ENCODE measurements at places on chromosomes 11 and 22.

DNA sequence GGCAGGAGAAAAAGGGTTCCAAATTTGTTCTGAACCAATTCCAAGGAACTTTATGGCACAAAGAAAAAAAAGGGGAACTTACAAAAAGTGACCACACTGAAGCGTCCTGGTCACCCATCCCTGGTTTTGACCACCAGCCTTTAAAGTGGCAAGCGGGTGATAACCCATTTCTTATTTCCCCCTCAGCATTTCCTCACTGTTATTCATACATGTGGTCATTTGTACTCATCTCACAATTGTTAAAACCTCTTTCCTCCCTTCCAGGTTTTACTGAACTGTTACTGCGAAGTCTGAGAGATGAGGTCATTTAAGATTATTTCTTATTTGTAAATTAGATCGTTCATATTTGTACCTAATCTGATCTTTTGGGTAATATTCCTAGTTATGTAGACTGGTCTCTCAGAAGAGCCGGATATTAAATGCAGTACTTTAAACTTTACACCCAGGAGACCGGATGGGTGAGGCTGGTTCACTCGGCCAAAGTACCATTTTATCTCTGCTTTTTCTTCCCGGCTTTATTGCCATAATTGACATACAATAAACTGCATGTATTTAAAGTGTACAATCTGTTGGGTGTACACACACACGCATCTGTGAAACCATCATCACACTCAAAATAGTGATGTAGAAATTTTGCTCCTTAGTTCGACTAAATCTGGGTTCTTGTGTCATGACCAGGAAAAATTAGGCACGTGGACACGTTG, 47.0 kb downstream of the CDPF1 start:
- DNase-seq: no peak

DNA sequence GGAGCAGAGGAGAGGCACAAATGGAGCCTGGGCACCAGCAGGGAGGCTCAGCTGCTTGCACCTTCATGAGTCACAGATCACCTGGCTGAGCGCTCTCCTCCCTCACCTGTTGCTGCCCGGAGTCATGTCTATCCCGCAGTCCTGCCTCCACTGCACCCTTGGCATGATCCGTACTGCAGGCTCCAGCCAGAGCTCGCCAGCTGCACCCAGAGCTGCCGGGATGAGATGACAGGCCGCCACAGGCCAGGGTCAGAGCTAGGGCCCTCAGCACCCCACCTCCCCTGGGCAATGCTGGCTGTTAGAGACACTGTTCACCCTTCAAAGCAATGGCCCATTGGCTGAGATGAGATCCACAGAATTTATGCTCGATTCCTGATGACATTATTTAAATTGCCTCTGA, 702.8 kb downstream of the TBC1D22A start:
- DNase-seq: no peak

DNA sequence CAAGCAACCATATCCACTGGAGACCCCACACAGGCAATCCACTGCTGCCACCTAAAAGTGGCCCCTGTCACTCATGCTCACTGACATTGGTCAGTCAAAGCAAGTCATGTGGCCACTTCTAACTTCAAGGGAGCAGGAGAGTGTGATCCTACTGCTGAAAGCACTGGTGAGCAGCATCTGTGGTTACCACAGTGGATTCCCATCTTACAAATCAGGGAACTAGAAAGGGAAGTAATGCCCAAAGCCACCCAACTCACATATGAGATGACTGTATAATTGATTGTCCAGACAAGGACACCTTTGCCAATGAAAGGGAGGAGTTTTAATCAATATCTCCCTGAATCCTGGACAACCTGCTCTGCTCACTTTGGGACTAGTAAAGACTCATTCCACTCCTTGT, 17.7 kb downstream of the RCN1 start:
- no peak for DNase-seq

GRCh38 chr11:104531075-104531474, 367.1 kb upstream of the PDGFD start:
- no peak for DNase-seq

- DNase-seq: no peak
These were observed 5.8 kb downstream of the PITPNB start for GRCh38 chr22:27913162-27913741.

- DNase-seq: no peak
These were observed at the start of gene APOL4 for GRCh38 chr22:36201630-36202319. Gene APOL4 (minus strand): TSS chr22:36201809. CDS start chr22:36201734, 75 bp downstream.

- no peak for DNase-seq
These were observed 231.5 kb downstream of the NXPE2 start for GRCh38 chr11:114909866-114910265.

GRCh38 chr11:119472186-119472855, 49.3 kb upstream of the THY1 start:
- no peak for DNase-seq

DNA sequence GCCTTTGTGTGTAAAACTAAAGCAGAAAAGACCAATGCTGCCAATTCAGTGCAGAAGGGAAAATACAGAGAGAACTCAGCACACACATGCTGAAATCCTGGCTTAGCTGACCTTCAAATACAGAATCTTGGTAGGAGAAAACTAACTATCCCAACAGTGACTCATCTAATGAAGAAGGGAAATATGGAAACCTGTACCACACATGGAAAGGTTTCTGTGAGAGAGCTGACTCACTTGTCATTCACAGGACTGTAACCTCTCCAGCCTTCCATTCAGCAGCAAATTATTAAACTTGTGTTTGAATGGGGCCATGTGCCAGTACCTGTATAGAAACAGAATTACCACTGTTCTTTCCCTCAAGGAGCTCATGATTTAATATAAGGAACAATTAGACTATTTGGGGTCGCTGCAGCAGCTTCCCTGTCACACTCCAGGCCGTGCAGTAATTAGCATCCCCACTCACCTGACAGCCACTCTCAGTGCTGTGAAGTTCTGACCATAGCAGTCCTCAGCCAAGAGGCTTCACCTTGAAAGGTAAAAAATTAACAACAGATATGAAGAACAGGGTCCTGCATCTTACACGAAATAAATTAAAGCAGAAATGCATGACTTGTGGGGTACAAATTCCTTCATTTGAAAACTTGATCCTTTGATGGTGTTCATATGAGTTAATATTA, 53.9 kb downstream of the MSANTD4 start:
- no peak for DNase-seq

GRCh38 chr22:33653532-33654063, 266.7 kb downstream of the LARGE1 start:
- DNase-seq: no peak

DNA sequence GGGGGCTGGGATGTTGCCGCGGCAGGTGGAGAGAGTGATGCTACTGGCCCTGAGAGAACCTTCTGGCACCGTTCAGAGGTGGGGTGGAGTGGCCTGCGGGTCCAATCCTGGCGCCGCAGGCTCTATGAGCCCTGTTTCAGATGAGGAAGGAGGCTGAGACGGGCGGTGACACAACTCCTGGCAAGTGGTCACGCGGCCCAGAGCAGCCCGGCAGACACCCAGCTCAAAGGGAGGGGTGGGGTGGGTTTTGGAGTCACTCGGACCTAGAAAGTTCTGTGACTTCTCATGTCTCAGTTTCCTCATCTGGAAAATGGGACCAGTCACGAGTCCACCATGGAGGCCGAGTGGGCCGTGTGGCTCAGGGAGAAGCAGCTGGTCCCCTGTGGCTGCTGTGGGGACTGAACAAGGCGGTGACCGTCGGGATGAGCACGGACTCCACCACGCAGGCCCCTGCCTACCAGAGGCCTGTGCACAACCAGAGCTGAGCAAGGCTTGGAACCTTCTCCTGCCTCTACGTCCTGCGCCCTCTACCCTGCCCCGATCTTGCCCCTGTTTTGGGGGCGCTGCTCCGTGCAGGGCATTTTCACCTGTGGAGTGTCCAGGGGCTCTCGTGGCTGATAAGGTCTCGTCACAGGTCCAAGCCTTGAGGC, 3.7 kb downstream of the TSPO start:
- DNase-seq: no peak

- DNase-seq: no peak
These were observed 10.5 kb downstream of the FGF3 start for GRCh38 chr11:69808667-69809086.
